CD8-positive, alpha-beta memory T cell (primary cell): ENCODE measurements at places on chromosomes 6 and 20. TPM values are rescaled to one million over a fixed set of nuclear protein-coding genes. Genes with fewer than 3 reads are reported as not detected.
A peak's percentile ranks its signal among the peaks of the same experiment; 100 is the strongest.

DNA sequence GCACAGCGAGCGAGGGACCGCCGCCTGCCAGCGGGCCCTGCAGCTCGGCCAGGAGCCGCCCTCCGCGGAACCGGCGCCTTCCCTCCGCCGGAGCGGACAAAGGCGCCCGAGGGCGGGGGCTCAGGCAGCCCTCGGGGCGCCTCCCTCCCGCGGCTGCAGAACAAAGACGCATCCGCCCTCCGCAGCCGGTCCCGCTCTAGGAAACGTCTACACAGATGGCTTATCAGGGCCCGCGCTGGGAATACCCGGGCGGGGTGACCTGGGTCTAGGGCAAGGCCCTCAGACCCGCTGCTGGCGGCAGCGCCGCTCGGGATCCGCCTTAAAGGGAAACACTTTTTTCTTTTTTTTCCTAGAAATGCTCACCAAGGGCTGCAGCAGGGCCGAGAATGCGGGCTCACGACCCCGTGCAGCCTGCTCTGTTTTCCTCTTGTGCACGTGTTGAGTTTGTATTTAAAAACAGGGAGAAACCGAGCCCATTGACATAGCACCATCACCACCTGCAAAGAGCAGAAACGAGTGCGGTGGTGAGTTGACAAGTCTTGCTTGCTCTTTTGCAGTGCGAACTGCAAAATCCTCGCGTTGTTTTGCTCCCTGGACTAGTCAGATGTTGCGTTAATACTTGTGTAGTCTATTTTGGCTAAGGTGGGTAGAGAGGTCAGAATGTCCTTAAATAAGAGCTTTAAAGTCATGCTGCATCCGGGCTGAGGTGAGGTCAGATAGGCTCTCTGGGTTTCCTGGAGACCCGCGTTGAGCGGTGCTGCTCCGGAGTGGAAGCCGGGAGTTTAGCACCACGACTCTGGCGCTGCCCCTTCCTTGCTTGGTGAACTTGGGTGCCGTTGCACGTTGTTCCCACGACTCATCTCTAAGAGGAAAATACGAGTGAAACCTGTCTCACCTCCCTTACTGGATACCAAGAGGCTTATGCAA, 1.1 kb upstream of the RPS6KA2 start:
- H3K4me1 ChIP-seq, result peaks cover 14% of the 10 kb centered on the region
- peak; percentile 63 for DNase-seq
- no peaks in the 10 kb centered on the region for H3K36me3 ChIP-seq
- H3K27me3 ChIP-seq, result peaks cover 12% of the 10 kb centered on the region
- peak overlapping the region; percentile 83 for H3K4me3 ChIP-seq

- H3K27me3 ChIP-seq, result no peaks in the 10 kb centered on the region
- H3K4me1 ChIP-seq, result no peaks in the 10 kb centered on the region
- H3K27ac ChIP-seq, result no peak overlapping the region
- no peak for DNase-seq
Measured at GRCh38 chr6:37426945-37427510, 6.0 kb upstream of the CMTR1 start.

- no peak overlapping the region for H3K27ac ChIP-seq
- no peak overlapping the region for H3K4me3 ChIP-seq
- H3K36me3 ChIP-seq, result no peaks in the 10 kb centered on the region
- H3K27me3 ChIP-seq, result no peaks in the 10 kb centered on the region
- DNase-seq, result no peak
- no peaks in the 10 kb centered on the region for H3K4me1 ChIP-seq
Measured at GRCh38 chr6:8329562-8329961, 105.8 kb downstream of the SLC35B3 start.

GRCh38 chr20:40669692-40670091, 19.3 kb downstream of the MAFB start:
- no peak for DNase-seq
- H3K27ac ChIP-seq, result no peak overlapping the region
- H3K36me3 ChIP-seq, result no peaks in the 10 kb centered on the region
- H3K27me3 ChIP-seq, result no peaks in the 10 kb centered on the region
- no peaks in the 10 kb centered on the region for H3K4me1 ChIP-seq

C6orf52 gene
- 6.8 TPM for total RNA-seq

DNA sequence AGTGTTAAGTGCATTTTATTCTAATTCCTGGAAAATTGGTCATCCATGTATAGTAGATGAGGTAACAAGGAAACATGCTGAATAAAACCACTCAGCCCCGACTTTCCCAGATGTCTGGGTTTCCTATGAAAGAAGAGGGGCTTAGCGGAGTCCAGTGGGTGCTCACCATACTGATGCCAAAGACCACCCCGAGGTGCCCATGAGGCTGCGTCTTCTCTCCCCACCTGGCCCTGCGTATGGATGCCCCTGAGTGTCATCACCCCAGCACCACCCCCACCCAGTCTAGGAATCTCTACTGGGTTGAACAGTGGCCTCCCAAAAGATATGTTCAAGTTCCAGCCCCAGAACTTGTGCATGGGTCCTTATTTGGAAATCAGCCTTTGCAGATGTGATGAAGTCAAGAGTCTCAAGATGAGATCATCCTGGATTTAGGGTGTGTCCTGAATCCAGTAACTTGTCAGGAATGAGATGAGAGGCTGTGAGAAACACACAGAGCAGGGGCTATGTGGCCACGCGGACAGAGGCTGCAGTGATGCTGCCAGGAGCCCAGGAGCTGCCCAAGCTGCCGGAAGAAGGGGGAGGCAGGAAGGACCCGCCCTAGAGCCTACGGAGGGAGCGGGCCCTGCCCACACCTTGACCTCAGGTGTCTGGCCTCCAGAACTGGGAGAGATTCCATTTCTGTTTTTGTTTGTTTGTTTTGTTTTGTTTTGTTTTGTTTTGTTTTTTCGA, 124.6 kb upstream of the CDH4 start:
- no peaks in the 10 kb centered on the region for H3K4me1 ChIP-seq
- H3K27ac ChIP-seq, result no peak overlapping the region
- H3K4me3 ChIP-seq, result no peak overlapping the region

DNA sequence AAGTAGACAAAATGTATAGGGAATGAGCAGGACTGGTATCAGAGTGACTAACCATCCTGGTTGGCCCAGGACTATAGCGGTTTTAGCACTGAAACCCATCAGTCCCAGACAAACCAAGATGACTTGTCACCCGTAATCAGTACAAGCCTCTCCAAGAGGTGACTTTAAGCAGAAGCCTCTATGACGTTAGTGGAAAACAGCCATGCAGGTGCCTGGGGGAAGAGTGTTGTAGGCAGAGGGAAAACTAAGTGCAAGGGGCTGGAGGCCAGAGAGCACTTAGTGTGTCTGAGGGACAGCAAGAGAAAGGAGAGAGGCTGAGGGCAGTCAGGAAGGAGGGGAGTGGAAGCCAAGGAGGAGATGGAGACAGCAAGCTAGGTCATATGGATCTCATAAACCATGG, 2.1 kb downstream of the SGK2 start:
- no peak overlapping the region for H3K4me3 ChIP-seq
- no peak overlapping the region for H3K27ac ChIP-seq
- DNase-seq, result no peak
- H3K4me1 ChIP-seq, result no peaks in the 10 kb centered on the region
- H3K27me3 ChIP-seq, result no peaks in the 10 kb centered on the region
- H3K36me3 ChIP-seq, result no peaks in the 10 kb centered on the region

C20orf141 gene
- not detected for total RNA-seq

PROCR gene
- 2.7 TPM for total RNA-seq

WFDC2 gene
- total RNA-seq, result not detected

TXLNB gene
- 0.13 TPM for total RNA-seq

- no peak overlapping the region for H3K4me3 ChIP-seq
- H3K27me3 ChIP-seq, result no peaks in the 10 kb centered on the region
- no peaks in the 10 kb centered on the region for H3K36me3 ChIP-seq
- DNase-seq, result no peak
Measured at GRCh38 chr20:63435552-63435951, 36.9 kb downstream of the KCNQ2 start.

DNA sequence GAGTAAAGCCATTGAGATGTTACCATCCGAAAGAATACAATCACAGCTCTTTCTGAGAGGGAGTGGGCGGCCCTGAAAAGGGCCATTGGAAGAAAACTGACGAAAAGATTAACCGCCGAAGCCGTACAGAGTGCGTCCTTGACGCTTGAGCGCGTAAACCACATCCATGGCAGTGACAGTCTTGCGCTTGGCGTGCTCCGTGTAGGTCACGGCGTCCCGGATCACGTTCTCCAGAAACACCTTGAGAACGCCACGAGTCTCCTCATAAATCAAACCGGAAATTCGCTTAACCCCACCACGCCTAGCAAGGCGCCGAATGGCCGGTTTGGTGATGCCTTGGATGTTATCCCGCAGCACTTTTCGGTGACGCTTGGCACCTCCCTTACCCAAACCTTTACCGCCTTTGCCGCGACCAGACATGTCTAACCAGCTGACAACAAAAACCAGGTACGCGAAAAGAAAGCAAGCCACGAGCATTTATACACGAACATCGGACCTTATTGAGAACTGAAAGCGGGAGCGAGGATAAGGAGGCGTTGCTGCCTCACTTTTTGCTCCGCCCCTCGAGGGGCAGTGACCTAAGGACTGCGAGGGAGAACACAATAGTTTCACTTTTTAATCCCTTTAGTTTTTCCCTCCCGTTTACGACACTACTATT, 60.3 kb upstream of the HFE start:
- peak overlapping the region; percentile 86 for H3K27ac ChIP-seq
- H3K4me1 ChIP-seq, result peaks cover 29% of the 10 kb centered on the region
- no peaks in the 10 kb centered on the region for H3K27me3 ChIP-seq

GRCh38 chr6:15369838-15370237, 124.0 kb downstream of the JARID2 start:
- H3K36me3 ChIP-seq, result no peaks in the 10 kb centered on the region
- no peaks in the 10 kb centered on the region for H3K27me3 ChIP-seq
- no peak overlapping the region for H3K27ac ChIP-seq
- no peak for DNase-seq
- peaks cover 46% of the 10 kb centered on the region for H3K4me1 ChIP-seq

FNDC1 gene
- 0.04 TPM for total RNA-seq

DNA sequence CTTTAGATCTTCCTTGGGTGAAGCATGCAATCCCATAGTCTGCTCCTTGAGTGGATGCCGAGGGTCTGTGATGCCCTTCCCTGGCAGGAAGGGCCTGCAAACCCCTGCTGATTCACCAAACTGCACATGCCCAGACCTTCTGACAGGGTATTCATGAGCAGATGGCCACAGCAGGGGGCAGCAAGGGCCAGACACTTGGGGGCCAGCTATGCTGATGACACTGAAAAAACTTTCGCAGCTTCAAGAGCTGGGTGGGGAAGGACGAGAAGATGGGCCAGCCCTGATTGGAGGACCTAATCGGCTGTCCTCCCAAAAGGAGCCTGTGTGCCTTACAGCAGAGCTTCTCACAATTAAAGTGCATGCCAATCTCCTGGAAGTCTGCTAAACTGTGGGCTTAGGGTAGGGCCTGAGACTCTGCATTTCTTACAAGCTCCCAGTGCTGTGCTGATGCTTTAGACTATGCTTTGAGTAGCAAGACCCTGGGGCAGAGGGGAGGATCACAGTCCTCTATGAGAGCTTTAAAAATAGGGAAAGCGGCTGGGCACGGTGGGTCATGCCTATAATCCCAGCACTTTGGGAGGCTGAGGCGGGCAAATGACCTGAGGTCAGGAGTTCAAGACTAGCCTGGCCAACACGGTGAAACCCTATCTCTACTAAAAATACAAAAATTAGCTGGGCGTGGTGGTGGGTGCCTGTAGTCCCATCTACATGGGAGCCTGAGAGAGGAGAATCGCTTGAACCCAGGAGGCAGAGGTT, 15.2 kb upstream of the GDAP1L1 start:
- H3K27me3 ChIP-seq, result no peaks in the 10 kb centered on the region
- H3K27ac ChIP-seq, result no peak overlapping the region
- no peaks in the 10 kb centered on the region for H3K4me1 ChIP-seq

SIRPD gene
- total RNA-seq, result not detected

DNA sequence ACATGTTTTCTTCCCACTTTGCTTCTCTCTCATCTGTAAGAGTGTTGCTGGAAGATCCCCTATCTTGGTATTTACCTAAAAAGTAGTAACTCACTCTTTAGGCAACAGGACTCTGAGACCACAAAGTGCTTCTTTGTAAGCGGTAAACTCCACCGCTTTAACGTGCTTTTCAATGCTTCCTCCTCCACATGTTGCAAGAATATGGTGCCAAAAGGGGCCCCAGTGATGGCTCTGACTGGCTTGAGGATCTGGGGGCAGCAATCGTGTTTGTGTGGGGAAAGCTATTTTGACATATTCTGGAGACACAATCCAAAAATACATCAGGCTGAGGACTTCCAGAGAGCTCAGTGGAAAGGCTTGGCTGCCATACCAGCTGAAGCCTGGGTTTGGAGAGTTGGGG, 12.4 kb upstream of the CPNE5 start:
- H3K27me3 ChIP-seq, result no peaks in the 10 kb centered on the region
- no peaks in the 10 kb centered on the region for H3K4me1 ChIP-seq
- no peak for DNase-seq

DNA sequence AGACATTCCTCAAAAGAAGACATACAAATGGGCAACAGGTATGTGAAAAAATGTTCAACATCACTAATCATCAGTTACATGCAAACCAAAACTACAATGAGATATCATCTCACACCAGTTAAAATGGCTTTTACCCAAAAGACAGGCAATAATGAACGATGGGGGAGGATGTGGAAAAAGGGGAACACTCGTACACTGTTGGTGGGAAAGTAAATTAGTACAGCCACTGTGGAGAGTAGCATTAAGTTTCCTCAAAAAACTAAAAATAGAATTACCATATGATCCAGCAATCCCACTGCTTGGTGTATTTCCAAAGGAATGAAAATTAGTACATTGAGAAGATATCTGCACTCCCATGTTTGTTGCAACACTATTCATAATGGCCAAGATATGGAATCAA, 8.6 kb upstream of the TMEM170B start:
- no peak overlapping the region for H3K27ac ChIP-seq
- no peak overlapping the region for H3K4me3 ChIP-seq
- no peaks in the 10 kb centered on the region for H3K4me1 ChIP-seq

ARG1 gene
- not detected for total RNA-seq

MAK gene
- total RNA-seq, result 1.8 TPM
